ENCODE measurements at places on chromosomes 5 and 9. TPM values are rescaled to one million over a fixed set of nuclear protein-coding genes. Genes with fewer than 3 reads are reported as not detected.

DNA sequence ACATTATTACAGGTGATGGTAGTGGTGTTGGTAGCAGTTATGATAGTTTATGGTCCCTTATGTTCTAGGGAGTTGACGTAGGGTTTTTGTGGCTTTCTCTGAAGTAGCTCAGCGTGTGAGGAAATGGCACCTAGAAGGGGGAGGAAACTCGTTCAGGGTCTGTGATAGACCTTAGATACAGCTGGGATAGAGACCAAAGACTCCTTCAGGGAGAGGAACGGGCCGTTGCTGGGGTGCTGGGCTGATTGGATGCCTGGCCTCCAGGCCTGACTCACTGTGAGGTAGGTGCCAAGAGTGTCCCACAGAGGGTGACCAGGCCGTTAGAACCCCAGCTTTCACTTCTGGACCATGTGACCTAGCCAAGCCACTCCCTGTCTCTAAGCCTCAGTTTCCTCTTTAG lies 96.6 kb downstream of the DAB2IP start:
- no peak overlapping the region for H3K4me3 ChIP-seq
- no peak for DNase-seq
- no peak overlapping the region for H3K27ac ChIP-seq

- peak overlapping the region; percentile 95 for H3K4me3 ChIP-seq
- no peak for DNase-seq
- peaks cover 25% of the 10 kb centered on the region for H3K36me3 ChIP-seq
- H3K27me3 ChIP-seq: no peaks in the 10 kb centered on the region
- H3K27ac ChIP-seq: peak overlapping the region; percentile 82
Measured at GRCh38 chr5:7871653-7872052, 2.7 kb downstream of the MTRR start.

- H3K27ac ChIP-seq: no peak overlapping the region
- no peaks in the 10 kb centered on the region for H3K27me3 ChIP-seq
- H3K4me3 ChIP-seq: no peak overlapping the region
Measured at GRCh38 chr5:125337294-125337693, 590.9 kb upstream of the ZNF608 start.

- H3K27ac ChIP-seq: no peak overlapping the region
- no peaks in the 10 kb centered on the region for H3K36me3 ChIP-seq
- H3K27me3 ChIP-seq: no peaks in the 10 kb centered on the region
Measured at GRCh38 chr5:65967288-65968066, 41.1 kb downstream of the ERBIN start.

The CORO2A gene
- 27.0 TPM for total RNA-seq

The DBH gene
- total RNA-seq: 0.12 TPM

DNA sequence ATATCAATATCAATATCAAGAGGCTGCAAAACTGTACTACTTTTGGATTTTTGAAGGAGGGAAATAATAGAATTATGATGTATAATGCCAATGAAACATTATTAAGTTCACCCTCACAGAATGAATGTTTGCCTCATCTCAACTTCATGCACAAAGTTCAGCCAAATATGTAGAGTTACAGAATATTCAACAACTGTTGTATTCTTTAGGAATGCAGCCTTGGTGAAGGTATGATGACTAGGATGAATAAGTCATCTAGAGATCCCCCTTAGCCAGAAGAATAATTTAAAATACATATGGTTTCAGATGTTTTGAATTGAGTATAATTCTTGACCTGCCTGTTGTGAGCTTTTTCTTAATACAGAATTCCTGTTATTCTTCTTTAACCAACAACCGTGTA lies 308.3 kb downstream of the COX7C start:
- H3K27me3 ChIP-seq: peaks cover 5% of the 10 kb centered on the region
- H3K27ac ChIP-seq: no peak overlapping the region
- H3K4me3 ChIP-seq: no peak overlapping the region
- DNase-seq: no peak
- no peaks in the 10 kb centered on the region for H3K36me3 ChIP-seq
